ENCODE measurements at places on chromosomes 1 and 21. TPM values are rescaled to one million over a fixed set of nuclear protein-coding genes. Genes with fewer than 3 reads are reported as not detected.

The RBP7 gene
- not detected for total RNA-seq

The RPE65 gene
- total RNA-seq, result not detected

The AMPD1 gene
- total RNA-seq, result not detected

The ATP8B2 gene
- total RNA-seq, result 138 TPM

The OR2AJ1 gene
- total RNA-seq, result not detected

The NR5A2 gene
- not detected for total RNA-seq

The CELA3A gene
- not detected for total RNA-seq

The RNU1-3 gene
- 2,316 TPM for total RNA-seq

The PRCC gene
- 87.7 TPM for total RNA-seq

The FMO3 gene
- not detected for total RNA-seq

The C8A gene
- not detected for total RNA-seq

The ANXA9 gene
- total RNA-seq, result 0.10 TPM

The BEND5 gene
- 2.5 TPM for total RNA-seq

The NFASC gene
- total RNA-seq, result 0.23 TPM

The MOV10 gene
- 118 TPM for total RNA-seq

The AMY2B gene
- 8.5 TPM for total RNA-seq

The S100B gene
- total RNA-seq, result 0.32 TPM

The ABCG1 gene
- total RNA-seq, result 10.2 TPM

The LCE2B gene
- not detected for total RNA-seq

The PALMD gene
- total RNA-seq, result not detected

The AKNAD1 gene
- total RNA-seq, result not detected

The ADORA1 gene
- total RNA-seq, result not detected

The GPR153 gene
- total RNA-seq, result 0.99 TPM

The RGS13 gene
- total RNA-seq, result not detected

The SPATA46 gene
- not detected for total RNA-seq

The KRTAP19-1 gene
- total RNA-seq, result not detected

The OBSCN gene
- 21.8 TPM for total RNA-seq

The NR1I3 gene
- not detected for total RNA-seq

The OR2T1 gene
- total RNA-seq, result not detected

The CDA gene
- not detected for total RNA-seq

The SLC1A7 gene
- not detected for total RNA-seq

The RAB3GAP2 gene
- total RNA-seq, result 49.5 TPM

The SLC45A1 gene
- total RNA-seq, result 0.44 TPM

The GPR52 gene
- 2.9 TPM for total RNA-seq

The AMY1C gene
- total RNA-seq, result not detected

The KDF1 gene
- not detected for total RNA-seq

The GPR137B gene
- 5.0 TPM for total RNA-seq

The DDI2 gene
- 31.0 TPM for total RNA-seq

The DMBX1 gene
- not detected for total RNA-seq

The ZNF593OS gene
- total RNA-seq, result not detected
